Posterior vena cava (tissue), 2 donors: ENCODE measurements at places on chromosomes 3 and 15. TPM values are rescaled to one million over a fixed set of nuclear protein-coding genes. Genes with fewer than 3 reads are reported as not detected.

- peak; percentile 30 for DNase-seq
Observed at GRCh38 chr15:70254311-70254869, 156.7 kb upstream of the TLE3 start.

DNA sequence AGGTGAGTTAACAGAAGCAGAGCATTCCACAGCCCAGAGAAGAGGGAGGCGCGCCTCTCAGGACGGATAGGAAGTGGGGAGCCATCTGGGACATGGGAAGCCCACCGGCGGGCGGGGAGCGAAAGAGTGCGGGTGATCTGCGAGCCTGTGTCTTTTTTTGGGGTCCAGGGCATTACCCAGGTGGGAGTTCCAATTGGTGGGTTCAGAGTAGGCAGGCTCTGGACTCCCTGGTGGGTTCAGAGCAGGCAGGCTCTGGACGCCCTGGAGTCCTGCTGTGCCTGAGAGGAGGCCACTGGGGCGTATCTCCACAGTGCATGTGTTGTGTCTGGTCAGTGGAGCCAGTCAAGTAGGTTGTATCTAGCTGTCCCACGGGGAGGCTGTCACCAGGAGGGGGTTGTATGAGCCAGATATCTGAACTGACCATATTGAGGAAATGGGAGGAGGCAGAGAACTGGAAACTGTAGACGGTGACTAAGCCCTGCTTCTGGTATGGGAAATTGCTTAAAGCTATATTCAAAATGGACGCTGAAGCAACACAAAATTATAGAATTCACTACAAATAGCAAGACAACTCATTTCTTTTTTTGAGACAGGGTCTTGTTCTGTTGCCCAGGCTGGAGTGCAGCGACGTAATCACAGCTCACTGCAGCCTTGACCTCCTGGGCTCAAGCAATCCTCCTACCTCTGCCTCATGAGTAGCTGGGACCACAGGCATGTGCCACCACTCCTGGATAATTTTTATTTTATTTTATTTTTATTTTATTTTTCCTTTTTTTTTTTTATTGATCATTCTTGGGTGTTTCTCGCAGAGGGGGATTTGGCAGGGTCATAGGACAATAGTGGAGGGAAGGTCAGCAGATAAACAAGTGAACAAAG lies 34.5 kb upstream of the CHST2 start:
- no peak for DNase-seq

The RTP1 gene
- total RNA-seq: not detected

- DNase-seq: peak; percentile 95
Observed at GRCh38 chr3:138367911-138368310, 19.5 kb downstream of the MRAS start.

GRCh38 chr15:99275525-99276128 lies 24.3 kb downstream of the LRRC28 start:
- DNase-seq: no peak

DNA sequence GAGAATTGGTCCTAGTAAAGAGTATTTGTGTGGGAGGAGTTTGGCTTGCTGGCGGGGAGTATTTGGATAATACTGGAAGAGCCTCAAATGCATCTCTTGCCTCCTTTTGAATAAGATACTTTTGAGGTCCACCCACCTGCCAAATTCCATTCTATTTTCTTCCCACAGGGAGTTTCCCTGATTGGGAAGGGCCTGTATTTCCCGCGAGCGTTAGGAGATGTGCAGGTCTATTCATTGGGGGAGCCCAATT lies 406 bp upstream of the RASA2 start:
- DNase-seq: no peak

DNA sequence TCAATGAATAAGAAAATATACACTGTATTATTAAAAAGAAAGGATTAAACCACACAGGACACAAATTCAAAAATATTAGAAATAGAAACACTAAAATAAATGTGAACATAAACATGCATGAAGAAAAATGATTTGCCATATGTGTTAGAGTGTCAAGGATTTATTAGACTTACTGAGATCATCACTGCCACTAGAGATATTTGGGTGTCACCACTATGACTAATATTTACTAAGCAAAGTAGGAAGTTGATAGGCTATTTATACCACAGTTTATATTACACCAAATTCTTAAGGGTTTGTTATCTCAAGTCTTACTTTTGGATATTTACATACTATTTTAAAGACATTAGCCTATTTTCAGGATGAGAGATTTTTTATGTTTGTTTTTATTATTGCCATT lies 575.0 kb upstream of the SGO1 start:
- DNase-seq: no peak

DNA sequence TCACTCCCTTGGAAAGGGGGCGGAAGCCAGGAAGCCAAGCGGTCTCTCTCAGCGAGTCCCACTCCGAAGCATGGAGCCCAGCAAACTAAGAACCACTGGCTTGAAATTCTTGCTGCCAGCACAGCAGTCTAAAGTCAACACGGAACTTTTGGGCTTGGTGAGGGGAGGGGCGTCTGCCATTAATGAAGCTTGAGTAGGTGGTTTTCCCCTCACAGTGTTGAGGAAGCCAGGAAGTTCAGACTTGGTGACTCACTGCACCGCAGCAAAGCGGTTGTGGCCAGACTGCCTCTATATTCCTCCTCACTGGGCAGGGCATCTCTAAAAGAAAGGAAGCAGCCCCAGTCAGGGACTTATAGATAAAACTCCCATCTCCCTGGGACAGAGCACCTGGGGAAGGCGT lies 665.4 kb upstream of the CBLB start:
- no peak for DNase-seq

DNA sequence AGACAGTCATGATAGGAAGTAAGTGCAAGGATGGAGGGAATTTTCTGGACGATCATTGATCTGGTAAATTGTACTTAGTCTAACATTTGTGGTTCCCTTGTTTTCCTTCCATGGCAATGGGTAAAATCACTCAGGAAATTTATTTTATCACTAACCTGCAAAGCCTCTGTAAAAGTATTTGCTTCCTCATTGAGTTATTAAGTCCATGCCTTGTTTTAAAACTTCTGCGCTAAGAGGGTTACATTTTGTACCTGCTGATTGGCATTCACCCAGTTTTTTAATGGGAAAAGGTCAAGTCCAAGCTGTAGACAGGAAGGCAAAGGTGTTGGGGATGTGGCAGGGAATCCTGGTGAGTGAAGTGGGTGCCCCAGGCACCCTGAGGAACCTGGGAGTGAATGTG lies 146.2 kb upstream of the NR2F2 start:
- no peak for DNase-seq

DNA sequence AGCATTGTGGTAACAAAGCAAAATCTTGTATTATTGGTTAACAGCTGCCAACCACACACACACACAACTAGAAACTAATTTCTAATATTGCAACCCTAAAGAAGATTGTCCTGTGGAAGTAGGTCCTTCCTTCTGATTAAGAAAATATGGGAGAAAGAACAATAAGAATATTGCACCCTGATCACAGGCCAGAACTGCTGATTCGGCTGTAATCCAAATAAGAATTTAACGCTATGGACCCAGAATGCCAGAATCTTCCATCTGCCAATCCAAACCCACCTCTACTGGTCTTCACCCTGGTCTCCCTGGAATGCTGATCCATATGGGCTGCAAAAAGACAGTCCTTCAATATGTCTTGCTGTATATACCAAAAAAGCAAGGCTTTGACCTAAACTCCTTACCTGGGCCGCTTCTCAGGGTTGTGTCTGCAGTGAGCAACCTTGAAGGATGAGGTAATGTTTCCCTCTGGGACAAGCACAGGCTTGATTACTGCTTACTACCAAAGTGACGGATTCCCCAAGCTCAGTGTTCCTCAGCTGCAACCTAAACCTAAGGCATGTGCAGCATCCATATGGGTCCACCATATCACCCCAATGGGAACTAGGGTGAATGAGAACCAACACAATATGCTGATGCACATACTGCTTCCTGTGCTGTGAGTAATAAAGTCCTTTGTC lies 8.0 kb downstream of the CCDC14 start:
- DNase-seq: no peak

- DNase-seq: no peak
Observed at GRCh38 chr3:192637803-192638202, 89.5 kb downstream of the FGF12 start.

The REC114 gene
- not detected for total RNA-seq

- DNase-seq: peak; percentile 89
Observed at GRCh38 chr15:93030430-93031102, 58.4 kb downstream of the RGMA start.
